ENCODE measurements at places on chromosomes 11 and 22. TPM values are rescaled to one million over a fixed set of nuclear protein-coding genes. Genes with fewer than 3 reads are reported as not detected.

DNA sequence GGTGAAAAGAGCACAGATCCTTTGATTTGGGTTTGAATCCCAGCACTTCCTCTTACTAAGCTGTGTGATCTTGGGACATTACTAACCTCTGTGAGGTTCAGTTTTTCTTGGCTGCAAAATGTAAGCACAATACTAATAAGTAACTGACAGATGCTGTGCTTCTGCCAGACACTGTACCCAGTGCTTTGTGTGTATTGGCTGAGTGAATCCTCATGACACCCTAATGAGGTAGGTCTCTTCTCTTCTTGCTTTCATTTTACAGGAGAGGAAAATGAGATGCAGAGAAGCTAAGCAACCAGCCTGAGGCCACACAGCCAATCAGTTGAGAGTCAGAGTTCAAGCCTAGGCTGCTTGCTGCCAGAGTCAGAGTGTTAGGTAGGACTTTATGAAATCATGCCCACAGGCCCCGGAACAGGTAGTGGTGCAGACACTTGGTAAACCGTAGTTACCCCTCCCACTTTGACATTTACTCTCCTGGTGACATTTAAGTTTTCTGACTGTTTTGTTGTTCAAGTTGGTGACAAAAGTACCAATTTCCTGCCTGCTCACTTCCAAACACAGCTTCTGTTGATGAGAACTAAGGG, 21.2 kb downstream of the PTPRJ start:
- peak; percentile 82 for DNase-seq

GRCh38 chr22:24728790-24729637, 45.5 kb downstream of the PIWIL3 start:
- no peak for DNase-seq

- no peak for DNase-seq
These were observed 19.4 kb downstream of the LRRC74B start for GRCh38 chr22:21064917-21065864.

DNA sequence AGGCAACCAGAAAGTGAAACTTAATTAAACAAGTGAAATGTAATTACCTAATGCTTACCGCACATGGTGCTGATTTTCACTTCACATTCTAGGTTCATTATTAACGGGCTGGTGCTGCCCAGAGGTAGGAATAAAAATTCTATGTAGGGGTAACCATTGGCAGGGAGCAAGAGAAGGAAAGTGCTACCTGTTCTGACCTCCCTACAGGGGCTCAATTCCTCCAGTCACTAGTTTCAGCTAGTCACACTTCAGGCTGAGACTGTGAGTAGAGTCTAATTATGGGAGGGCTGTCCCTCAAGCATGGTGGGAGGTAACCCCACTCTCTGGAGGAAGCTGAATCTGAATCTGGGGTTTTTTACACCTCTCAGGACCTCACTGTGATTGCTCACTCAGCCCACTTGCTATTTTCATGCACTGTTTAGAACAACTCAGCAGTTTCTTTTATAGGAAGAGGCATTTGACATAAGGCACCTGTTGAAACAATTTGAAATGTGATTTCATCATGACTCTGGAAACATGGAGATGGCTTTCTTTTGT, 75.4 kb downstream of the MAML2 start:
- DNase-seq, result no peak

- no peak for DNase-seq
These were observed 2.2 kb downstream of the GTPBP1 start for GRCh38 chr22:38707984-38708383.

The LMNTD2 gene
- 0.30 TPM for total RNA-seq

DNA sequence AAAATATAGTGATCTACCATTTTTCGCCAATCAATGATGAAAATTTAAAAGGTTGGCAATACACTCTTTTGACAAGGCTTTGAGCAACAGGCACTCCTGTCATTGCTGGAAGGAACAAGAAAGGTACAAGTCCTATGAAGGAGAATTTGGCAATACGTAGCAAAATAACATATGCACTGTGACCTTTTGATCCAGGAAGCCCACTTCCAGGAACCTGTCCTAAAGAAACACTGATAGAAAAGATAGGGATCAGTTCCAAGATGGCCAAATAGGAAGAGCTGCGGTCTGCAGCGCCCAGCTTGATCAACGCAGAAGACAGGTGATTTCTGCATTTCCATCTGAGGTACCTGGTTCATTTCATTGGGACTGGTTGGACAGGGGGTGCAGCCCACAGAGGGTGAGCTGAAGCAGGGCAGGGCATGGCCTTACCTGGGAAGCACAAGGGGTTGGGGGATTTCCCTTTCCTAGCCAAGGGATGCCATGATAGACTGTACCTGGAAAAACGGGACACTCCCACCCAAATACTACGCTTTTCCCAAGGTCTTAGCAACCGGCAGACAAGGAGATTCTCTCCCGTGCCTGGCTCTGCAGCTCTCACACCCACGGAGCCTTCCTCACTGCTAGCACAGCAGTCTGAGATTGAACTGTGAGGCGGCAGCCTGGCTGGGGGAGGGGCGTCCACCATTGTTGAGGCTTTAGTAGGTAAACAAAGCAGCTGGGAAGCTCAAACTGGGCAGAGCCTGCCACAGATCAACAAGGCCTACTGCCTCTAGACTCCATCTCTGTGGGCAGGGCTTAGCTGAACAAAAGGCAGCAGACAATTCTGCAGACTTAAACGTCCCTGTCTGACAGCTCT, 69.7 kb upstream of the GALNT18 start:
- no peak for DNase-seq

The PHLDA2 gene
- total RNA-seq, result 26.4 TPM

All from MG63 (cell line).